NCI-H1105 (cell line): ENCODE measurements at places on chromosomes 3 and 15.

DNA sequence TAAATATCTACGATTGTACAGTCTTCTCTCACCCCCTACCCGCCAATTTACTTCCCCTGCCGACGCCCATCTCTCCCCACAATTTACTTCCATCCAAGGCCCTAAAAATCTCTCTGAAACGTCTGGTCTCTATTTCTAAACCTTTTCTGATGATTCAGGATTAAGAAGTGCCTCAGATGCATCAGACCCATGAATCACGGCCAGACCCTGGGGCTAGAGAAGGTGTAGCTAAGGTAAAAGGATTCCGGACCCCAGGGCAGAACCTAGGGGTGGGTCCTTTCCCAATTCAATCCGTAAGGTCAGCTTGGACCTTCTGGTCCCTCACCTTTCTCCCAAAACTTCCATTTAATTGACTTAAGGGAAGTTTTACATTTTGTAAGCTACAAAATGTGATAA lies 46.4 kb downstream of the LRIG1 start:
- no peak for DNase-seq

- DNase-seq: no peak
Measured at GRCh38 chr3:75262661-75263060, 401.5 kb upstream of the FRG2C start.

- peak; percentile 56 for DNase-seq
Measured at GRCh38 chr3:193010191-193010590, 92.5 kb upstream of the MB21D2 start.

DNA sequence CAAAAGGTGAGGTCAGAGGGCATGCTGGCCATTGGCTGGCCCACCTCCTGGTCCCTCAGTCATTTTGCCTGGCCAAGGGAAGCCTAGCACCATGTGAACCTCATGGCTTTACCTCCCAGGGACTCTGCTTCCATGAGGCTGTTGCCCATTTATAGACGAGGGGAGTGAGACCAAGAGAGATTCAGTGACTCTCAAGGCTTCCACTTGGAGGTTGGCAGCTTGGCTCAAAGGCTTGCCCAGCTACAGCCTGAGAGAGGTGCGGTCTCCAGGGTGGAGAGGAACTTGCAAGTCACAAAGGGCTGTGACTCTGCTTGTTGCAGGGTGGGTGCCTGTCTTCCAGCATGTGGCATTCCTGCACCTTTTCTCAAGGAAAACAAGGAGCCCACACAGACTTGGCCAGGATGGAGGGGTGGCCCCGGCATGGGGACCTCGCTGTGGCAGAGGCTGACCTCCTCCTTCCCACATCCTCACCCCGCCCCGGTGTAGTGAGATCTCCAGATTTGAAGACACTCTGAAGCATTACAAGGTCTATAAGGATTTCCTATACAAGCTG lies 24.5 kb downstream of the CFAP100 start:
- no peak for DNase-seq

DNA sequence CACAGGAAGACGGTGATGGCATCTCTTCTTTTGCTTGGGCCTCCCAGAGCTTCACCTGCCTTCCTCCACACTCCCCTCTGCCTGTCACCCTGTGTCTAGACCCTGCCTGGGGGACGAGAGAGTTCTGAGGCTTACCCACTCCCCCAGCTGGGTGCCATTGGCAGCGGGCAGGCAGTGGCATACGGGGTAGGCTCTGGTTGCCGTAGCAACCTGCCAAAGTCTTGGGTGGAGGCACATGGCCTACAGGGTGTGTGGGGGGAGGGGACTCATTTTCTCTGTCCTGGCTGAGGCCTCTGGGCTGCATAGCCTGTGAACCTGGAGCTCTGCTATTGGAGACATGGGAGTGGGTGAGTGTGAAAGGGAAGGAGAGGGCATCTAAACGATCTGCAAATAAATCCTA lies 4.4 kb downstream of the INSYN1 start:
- DNase-seq: no peak
